NCI-H1092 (cell line): ENCODE measurements at places on chromosomes 12 and 14.

GRCh38 chr12:94640134-94640928 lies 10.0 kb downstream of the TMCC3 start:
- no peak for DNase-seq

DNA sequence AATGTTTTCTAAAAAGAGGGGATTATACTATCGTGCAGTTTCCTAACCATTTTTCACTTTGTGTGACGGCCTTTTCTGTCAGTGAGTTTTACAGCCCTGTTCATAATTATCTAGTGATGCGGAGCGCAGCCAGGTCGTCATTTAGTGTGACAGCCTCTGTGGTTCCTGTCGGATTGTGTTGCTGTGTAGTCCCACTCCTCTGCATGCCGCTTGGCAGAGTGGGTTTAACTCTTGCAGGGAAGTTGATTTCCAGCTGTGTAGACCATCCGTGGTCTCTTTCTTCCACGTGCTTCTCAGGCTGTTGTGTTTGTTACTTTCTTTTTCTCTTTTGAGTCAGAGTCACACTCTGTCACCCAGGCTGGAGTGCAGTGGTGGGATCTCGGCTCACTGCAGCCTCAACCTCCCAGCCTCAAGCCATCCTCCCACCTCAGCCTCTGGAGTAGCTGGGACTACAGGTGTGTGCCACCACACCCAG lies 8.6 kb downstream of the RAN start:
- no peak for DNase-seq

DNA sequence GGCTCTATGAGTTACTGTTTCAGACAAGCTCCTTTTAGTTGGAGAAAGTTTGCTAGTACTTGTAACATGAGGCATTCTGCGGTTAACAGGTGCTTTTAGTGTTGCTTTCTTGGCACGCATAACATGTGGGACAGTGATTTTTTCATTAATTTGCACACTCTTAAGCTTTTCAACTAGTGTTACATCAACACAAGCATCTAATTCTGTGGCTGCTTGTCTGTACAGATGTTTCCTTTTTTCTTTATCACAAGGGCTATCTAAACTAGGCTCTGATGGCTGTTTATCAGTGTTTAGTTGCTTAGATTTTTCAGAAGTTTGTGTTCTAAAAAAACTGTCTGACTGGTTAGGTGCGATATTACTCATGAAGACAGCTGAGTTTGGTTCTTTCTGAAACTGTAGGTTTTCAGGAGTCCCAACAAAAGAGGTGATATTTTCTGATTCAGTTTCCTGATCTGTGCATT lies 120.1 kb downstream of the RALGAPA1 start:
- no peak for DNase-seq

DNA sequence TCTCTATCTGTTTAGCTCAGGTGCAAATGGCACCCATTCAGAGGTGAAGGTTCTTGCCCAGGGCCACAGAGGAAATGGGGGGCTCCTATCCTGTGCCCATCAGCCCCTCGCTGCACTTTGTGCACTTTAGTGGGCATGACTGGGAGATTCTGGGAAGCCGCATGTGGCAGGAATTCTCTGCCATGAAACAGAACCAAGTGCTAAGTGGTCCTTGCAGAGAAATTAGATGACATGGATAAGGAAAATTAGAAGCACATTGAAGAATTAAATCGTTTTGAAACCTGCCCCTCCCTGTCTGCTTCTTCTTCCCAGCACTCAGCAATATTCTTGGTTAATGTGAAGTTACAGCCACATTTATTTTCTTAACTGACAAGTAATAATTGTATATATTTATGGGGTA lies 185.2 kb upstream of the RTL1 start:
- DNase-seq = no peak

DNA sequence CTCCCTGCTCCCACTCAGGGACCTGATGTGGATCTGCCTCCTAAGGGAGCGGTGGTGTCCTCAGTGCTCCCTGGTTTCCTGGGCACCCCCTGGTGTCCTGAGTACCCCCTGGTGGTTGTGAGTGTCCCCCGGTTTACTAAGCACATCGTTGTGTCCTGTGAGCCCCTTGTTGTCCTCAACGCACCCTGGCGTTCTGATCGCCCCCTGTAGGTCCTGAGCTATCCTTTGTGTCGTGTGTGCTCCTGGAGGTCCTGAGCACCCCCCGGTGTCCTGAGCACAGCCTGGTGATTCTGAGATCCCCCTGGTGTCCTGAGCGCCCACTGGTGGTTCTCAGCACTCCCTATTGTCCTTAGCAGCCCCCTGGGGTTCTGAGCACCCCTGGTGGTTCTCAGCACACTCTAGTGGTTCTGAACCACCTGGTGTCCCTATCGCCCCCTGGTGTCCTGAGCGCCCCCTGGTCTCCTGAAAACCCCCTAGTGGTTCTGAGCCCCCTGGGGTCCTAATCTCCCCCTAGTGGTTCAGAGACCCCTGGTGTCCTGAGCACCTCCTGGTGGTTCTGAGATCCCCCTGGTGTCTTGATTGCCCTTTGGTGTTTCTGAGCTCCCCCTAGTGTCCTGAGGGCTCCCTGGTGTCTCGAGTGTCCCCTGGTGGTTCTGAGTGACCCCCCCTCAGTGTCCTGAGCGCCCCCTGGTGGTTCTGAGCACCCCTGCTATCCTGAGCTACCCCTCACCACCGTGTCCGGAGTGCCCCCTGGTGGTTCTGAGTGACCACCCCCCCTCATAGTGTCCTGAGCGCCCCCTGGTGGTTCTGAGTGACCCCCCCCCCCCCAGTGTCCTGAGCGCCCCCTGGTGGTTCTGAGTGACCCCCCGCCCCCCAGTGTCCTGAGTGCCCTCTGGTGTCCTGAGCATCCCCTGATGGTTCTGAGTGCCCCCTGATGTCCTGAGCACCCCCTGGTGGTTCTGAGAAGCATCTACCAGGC lies 615.1 kb downstream of the TMEM121 start:
- DNase-seq = no peak

- DNase-seq = no peak
Measured at GRCh38 chr14:69317780-69318179, 57.8 kb downstream of the GALNT16 start.
